ENCODE measurements at places on chromosomes 3 and 15.

- DNase-seq, result no peak
These were observed 33.5 kb upstream of the PPARG start for GRCh38 chr3:12255393-12255792.

DNA sequence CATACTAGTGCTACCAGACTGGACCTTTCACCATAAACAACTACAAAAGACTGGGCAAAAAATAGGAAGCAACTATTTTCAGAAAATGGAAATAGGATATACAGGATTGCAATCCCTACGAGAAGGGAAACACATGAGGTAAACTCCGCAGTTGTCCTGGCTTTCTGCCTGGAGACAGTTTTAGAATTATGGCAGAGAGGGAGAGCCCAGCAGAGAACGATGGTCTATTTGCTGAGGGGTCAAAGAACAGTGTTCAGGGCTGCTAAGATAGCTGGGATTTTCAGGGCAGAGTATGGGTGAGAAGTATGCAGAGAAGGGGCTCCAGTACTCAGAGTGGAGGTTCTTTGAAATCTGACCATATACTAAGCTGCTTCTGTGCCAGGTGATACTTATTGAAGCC lies 163.4 kb downstream of the CHDH start:
- no peak for DNase-seq

DNA sequence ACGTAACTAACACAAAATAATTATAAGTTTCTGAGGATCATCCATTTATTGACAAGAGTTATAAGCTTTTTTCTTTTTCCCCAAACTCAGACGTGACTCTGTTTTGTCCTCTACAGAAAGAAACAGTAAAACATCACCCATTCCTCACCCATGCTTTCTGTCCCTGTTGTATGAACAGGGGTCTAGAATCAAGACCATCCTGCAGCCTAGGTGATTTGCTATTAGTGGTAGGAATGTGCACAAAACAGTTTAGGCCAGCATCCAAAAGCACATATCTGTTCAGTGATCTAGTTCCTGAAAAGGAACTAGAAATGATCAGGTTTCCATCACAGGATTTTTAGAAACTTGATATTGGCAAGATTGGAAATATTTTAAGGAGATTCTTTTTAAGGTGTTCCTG lies 527.6 kb downstream of the SOX2 start:
- DNase-seq, result no peak

DNA sequence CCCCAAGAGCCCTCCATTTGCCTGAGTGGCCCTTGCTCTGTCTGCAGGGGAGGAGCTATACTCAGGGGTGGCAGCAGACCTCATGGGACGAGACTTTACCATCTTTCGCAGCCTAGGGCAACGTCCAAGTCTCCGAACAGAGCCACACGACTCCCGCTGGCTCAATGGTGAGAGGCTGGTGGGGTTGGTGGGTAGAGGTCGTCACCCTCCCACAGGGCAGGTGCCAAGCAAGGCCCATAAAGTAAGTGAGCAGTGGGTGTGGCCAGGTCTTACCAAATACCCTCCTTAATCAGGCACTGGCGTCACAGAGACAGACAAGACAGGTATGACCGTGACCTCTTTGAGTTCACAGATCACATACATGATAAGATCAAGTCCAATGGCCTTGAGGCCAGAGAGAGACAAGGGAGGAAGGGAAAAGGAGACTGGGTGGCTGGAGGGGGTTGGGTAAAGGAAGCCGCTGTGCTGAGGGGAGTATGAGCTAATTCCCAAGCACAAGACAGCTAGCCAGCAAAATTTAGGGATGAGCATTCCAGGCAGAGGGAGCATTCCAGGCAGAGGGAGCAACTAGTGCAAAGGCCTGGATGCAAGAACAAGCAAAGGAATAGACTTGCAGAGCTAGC lies 2.5 kb downstream of the SEMA3B start:
- no peak for DNase-seq

- DNase-seq, result no peak
These were observed 907.4 kb downstream of the MCTP2 start for GRCh38 chr15:95138604-95139270.

GRCh38 chr3:15161133-15161532 lies 44.9 kb upstream of the CAPN7 start:
- no peak for DNase-seq

- DNase-seq, result no peak
These were observed 192.8 kb upstream of the CRBN start for GRCh38 chr3:3372210-3372777.

- DNase-seq, result no peak
These were observed 1.3 kb downstream of the ADAMTS9 start for GRCh38 chr3:64686446-64686908.

- no peak for DNase-seq
These were observed 403.9 kb upstream of the TBL1XR1 start for GRCh38 chr3:177601152-177601551.

DNA sequence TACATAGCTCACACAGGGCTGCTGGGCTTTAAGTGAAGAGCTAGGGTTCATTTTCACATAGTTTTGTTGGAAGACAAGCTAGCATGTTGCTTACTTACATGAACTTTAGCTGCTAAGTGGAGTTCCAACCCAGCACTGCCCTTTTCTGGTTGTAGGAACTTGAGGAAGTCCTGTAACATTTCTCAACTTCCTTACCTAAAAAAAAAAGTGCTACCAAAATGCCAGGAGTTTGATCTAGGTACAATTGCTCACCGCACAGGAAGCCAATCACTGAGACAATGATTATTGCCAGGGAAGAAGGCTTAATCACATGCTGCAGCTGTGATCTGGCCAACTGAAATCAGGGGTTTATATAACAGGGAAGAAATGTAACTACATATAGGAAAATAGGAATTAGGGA lies 52.8 kb downstream of the IL12A start:
- DNase-seq, result no peak

DNA sequence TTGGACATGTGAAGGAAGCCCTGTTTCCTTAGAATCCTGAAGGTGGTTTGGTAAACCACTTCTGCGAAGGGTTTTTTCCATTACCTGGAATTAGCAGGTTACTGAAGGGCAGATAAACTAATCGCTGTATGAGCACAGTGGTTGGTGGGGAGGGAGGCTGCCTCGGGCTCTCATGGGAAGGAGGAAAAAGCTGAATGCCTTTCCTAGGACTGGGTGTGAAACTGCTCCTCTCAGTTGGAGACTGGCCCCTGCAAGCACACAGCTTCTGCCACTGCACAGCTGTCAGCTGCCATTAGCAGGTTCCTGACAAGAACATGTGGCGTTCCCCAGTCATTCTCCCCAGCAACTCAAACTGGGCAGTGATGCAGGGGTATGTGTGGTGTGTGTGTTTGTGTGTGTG lies 376.3 kb downstream of the GAP43 start:
- no peak for DNase-seq

- no peak for DNase-seq
These were observed 10.5 kb downstream of the GABRG3 start for GRCh38 chr15:26981492-26981891.

GRCh38 chr3:55205990-55206389 lies 278.1 kb upstream of the LRTM1 start:
- no peak for DNase-seq

GRCh38 chr3:145457825-145458552 lies 703.0 kb downstream of the PLOD2 start:
- DNase-seq, result no peak

GRCh38 chr15:66775127-66776105 lies 73.4 kb downstream of the SMAD6 start:
- DNase-seq, result no peak

GRCh38 chr15:56568466-56569167 lies 103.7 kb upstream of the MNS1 start:
- no peak for DNase-seq

- DNase-seq, result no peak
These were observed 355.0 kb downstream of the RBMS3 start for GRCh38 chr3:29635888-29636287.

GRCh38 chr15:40067921-40068624 lies 29.1 kb upstream of the SRP14 start:
- DNase-seq, result no peak

GRCh38 chr15:48622237-48622636 lies 23.3 kb downstream of the FBN1 start:
- no peak for DNase-seq

DNA sequence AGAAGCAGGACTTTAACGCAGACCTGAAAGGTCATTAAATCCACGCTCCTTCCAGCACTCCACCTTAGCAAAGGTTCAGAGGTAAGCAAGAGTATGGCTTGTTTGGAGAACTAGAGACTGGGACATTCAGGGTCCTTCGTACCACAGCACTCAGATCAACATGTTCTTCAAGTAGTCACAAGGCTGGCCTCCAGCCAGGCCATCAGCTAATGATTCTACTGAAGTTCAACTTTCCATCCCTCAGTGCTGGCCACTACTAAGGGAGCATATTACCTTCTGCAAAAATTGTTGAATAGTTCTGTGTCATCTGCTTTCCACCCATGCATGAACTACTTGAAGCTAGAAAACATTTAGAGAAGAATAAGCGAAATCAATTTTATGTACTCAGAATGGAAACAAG lies 17.6 kb downstream of the CD200R1L start:
- no peak for DNase-seq

DNA sequence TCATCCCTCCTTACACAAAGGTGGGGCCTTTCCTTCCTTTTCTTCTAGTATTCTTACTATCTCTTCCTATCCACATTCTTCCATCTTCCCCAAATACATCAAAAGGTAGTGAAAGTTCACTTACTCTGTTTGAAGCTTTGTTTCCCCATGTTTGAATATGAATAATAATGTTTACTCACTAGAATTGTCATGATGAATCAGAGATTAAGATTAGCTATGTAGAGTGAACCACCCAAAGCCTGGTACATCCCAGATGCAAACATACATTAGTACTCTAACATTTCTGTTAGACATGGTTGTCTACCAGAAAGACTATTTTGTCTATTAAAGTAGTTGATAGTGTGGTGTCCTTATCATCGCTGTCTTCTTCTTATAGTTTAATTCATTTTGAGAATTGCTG lies 327.1 kb upstream of the TBC1D5 start:
- no peak for DNase-seq

- no peak for DNase-seq
These were observed 53.7 kb upstream of the ATP11B start for GRCh38 chr3:182739619-182740018.

DNA sequence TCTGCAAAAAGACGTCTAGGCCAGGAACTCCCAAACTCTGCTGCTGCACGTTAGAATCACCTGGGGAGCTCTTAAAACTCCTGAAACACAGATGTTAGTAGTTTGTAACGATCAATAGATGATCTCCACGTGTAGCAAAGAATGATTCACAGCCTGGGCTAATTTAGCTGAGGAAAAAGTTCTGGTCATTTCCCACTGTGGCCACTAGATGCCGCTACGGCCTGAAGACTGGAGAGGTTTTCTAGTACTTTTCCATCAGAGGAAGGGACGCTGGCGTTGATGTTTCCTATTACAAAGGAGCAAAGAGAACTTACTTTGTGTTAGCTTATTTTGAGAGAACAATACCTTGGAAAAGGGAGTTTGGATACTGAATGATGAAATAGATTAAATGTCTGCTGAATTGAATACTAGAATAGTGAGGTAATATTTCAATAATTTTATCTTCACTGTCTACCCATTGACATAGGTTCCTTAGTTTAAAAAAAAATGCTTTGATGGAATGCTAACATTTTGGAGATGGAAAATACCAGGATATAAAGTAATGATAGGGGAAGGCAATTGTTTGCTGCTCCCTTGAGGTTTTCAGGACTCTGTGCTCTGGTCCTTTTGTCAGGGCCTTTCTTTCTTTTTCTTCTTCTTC lies 159.1 kb downstream of the P3H2 start:
- DNase-seq, result peak; percentile 39

GRCh38 chr15:43974852-43975251 lies 148.1 kb downstream of the WDR76 start:
- no peak for DNase-seq

GRCh38 chr15:40901053-40901443 lies 6.8 kb downstream of the VPS18 start:
- no peak for DNase-seq

DNA sequence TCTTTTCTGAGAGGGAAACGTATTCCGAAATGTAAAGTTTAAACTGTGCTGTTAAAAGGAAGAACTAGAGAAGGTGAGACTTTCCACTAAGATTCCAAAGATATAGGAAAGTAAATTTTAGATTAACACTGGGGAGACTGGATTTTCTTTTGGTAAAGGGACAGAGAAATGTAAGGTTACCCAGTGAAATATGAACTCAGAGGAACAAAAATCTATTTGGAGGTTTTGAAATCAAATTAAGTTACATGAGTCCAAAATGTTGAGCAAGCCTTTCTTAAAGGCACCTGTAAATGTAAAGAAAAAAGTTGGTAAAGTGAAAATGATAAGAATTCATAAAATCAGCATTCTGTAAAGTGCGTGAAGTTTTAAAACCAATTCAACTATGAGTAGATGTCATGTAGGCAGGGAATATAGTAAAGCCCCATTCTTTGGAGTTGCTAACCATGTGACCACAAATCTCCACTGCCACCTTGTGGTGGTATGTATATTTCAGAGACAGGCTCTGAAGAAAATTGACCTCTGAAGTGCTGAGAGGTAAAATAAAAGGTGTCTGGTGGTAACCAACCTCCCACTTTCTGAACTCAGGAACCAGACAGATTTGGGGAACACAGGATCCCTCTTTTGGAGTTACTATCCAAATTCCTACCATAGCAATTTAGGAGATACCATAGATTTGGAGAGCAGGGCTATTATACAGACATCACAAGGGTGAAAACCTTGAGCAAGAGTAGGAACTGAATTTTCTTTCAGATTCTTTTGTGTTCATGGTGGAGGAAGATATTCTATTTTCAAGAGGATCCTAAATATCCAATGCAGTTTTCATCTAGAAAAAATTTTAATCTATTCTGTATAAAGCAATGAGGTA lies 215.3 kb downstream of the ROBO2 start:
- no peak for DNase-seq

GRCh38 chr3:151384741-151385174 lies at the start of gene P2RY12:
Gene P2RY12 (minus strand): TSS chr3:151384753. CDS start chr3:151338845, 45,908 bp downstream.
- DNase-seq, result no peak

DNA sequence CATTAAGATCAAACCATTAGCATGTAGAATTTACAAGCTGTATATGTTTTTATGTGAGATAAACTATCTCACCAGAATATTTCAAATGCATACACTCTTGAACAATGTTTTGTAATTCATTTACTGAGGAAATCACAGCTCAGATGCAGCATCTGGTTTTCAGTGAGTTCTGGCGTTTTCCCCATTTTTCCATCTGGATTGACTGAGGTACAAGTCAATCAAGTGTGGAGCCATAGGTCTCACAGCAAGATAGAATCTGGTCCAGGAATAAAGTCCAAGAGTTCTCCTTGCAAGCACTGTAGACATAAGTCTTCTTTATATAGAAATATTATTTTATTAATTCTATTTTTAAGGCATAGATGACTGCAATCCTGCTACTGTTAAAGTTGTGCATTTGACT lies 219.3 kb downstream of the ZBBX start:
- DNase-seq, result no peak

Measured in T-helper 1 cell (primary cell).